NCI-H2029 (cell line): ENCODE measurements at places on chromosomes 2 and 18.

GRCh38 chr2:218648088-218648786, 11.2 kb downstream of the ZNF142 start:
- DNase-seq = no peak

GRCh38 chr2:1988049-1988448, 243.7 kb upstream of the PXDN start:
- DNase-seq = no peak

GRCh38 chr2:180046202-180046601, 39.1 kb upstream of the CWC22 start:
- DNase-seq = no peak

- no peak for DNase-seq
Observed at GRCh38 chr2:58899692-58900091, 658.6 kb upstream of the FANCL start.

DNA sequence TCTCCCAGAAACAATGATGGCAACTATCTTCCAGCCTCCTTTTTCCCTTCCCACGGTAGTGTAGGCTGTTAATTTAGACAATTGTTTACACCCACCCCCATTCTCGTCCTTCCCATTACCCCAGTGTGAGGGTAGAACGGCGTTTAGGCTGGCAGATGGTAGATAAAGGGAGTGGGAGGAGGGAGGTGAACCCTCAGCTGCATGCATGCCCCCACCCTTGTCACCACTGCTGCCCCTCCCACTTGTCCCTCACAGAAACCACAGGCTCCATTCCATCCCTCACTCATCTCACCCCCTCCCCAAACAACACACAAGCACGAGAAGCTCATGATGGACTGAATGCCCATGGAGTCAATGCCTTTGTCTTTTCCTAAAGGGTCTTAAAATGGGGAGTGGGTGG, 107.9 kb upstream of the PARD3B start:
- DNase-seq = no peak

DNA sequence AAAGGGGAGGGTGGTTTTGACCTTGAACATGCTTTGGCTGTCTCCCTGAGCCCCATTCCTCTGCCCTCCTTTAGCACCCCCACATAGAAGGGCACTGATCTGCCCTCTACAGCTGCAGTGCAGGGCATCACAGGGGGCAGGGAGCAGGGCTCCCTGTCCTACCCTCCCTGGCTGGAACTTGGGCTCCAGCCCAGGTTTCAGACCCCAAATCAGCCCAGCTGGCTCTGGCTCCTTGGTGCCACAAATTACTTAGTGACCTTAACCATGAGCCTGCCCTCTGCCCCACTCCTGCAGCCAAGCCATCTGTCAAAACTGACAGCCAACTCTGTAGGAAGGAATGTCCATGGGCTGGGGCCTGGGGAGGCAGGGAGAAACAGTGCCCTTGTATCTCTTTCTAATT, 105.6 kb downstream of the MAPK4 start:
- no peak for DNase-seq

GRCh38 chr2:9074930-9075329, 71.4 kb upstream of the MBOAT2 start:
- DNase-seq = no peak

DNA sequence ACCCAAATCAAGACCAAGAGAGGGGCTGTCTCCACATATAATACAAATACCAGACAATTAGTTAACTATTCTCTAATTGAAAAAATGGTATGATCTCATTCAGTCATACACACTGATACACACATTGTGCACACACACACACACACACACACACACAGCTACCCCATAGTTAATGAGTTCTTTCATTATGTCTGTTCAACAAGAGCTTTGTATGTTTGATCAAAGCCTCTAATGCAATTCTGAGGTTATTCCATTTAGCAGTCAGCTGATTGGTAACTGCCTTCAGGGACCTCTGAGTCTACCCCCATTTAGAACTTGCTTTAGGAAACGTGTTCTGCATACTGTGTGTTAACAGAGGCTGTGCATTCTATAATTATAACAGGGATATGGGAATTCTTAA, 741.4 kb upstream of the LRRTM4 start:
- DNase-seq = no peak

- DNase-seq = peak; percentile 7
Observed at GRCh38 chr2:113755835-113756354, 547 bp downstream of the SLC35F5 start.

DNA sequence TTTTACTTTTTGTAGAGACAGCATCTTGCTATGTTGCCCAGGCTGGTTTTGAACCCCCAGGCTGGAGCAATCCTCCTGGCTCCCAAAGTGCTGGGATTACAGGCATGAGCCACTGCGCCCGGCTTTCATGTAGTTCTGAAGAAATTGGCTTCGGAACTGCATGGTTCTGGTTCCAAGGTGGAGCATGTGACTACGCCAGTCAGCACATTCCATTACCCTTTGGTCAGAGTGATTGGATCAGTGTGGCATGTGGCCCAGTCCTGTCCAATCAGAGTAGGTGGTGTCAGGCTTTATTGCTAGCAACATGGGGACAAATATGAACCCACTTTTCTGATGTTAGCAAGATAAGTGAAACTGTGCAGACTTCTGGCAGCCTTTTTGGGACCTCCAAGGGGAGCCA, 16.3 kb upstream of the ATOH8 start:
- DNase-seq = no peak

- no peak for DNase-seq
Observed at GRCh38 chr2:63587814-63588384, 378 bp downstream of the WDPCP start.

DNA sequence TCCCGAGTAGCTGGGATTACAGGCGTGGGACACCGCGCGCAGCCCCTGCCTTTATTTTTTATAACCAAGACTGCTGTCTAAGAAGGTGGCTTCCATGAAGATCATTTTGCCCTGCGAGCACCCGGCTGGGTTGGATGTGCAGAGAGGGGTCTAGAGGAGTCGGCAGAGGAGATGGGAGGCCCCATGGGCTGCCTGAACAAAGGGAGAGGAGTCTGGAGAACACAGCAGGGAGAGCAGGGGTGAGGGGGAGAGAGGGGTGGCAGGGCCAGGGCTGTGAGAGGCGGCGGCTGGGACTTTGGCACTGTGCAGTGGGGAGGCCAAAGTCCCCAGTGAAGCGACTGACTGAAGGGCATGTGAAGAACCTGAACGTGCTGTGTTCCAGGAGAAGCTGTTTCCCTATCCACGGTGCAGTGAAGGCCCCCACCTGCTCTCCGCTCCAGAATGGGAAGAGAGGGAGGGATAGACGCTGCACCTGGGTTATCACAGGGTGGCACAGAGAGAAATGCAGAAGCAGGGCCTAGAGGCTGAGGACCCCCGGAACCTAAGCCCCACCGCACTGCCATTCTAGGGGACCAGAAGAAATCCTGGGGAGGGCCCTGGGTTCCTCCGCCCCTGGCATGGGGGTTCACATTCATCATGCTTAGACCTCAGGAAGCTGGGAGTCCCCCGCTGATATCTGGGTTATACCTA, 24.8 kb upstream of the FOSL2 start:
- DNase-seq = no peak

- DNase-seq = no peak
Observed at GRCh38 chr2:142052220-142052863, 78.5 kb downstream of the LRP1B start.

GRCh38 chr2:181762848-181763247, 82.5 kb upstream of the NEUROD1 start:
- DNase-seq = no peak

DNA sequence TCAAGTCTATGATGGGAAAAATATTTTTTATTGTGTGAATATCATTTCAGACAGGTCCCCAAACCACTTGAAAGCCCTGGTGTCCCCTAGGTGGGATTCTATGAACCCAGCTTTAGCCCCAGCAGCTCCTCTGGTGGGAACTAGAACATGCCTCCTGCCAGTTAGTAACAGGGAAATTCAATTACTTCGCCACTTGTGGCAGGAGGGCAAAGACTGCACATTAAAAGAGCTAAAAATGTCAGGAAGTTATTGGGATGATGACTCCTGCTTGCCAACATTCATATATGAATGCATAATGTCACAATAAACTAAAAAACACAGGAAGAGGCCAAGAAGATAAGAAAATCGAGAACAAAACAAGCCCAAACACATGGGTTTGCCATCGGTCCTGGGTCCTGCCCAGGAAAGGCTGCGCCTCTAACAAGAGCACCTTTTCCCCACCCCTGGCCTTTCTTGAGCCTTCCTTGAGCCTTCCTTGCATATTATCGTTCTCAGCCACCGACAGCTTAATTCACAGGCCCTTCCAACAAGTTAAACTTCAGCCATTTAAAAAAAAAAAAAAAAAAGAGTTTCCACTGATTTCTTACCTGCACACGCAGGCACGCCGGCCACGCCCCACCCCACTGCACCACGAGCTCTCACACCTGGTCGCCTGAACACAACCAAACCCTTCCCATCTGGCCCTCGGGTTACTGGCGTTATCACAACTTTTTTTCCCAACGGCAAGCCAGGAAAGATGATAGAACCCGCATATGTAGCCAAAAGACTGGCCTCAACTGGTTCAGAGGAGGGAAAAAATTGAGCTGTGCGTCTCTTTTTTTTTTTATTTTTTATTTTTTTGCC, 23.4 kb downstream of the BCL11A start:
- no peak for DNase-seq

DNA sequence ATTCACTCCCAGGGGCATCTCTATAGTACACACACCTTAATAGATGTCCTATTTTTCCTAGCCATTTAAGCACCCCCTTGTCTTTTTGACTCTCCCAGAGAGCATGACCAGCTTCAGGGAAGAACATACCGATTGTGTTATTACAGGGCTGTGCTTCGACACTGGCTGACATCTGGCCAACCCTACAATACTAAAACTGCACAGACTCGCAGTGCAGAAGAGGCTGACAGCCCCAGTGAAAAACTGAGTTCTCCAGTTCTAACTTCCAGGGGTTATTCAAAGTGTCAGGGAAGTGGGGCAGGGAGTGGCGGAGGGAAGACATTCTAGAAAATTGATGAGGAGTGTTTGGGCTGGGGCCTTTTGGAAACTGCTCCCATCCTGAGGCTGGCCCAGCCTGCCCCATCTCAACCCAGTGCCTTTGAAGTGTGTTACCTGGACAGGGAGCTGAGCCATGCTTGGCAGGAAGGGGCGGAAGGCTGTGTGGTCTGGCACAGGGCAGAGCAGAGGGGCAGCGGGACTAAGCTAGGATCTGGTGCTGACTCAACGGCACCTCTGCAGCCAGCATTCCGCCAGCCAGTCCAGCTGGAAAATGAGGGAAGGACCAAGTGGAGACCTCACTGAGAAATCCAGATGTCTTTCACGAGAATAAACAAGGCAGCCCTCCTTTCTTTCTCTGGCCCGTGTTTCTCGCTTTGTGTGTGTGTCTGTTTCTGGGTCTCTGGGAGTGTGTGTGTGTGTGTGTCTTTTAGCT, 15.4 kb upstream of the IGFBP5 start:
- no peak for DNase-seq

DNA sequence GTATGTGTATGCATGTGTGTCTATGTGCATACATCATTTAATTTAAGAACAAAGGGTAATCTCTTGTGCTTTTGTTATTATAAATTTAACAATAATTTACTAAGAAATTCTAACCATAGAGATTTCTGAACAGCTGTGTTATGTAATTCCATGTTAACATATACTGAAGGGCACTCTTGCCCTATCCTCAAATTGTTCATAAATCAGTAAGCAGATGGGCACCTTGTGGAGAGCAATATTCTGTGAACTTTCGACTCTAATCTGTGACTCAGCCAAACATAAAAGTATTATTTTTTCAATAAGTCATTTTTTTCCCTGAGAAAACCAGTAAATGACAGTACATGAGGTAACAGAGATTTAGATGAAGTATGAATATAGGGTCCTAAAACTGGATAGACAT, 938.3 kb upstream of the CRIM1 start:
- no peak for DNase-seq

DNA sequence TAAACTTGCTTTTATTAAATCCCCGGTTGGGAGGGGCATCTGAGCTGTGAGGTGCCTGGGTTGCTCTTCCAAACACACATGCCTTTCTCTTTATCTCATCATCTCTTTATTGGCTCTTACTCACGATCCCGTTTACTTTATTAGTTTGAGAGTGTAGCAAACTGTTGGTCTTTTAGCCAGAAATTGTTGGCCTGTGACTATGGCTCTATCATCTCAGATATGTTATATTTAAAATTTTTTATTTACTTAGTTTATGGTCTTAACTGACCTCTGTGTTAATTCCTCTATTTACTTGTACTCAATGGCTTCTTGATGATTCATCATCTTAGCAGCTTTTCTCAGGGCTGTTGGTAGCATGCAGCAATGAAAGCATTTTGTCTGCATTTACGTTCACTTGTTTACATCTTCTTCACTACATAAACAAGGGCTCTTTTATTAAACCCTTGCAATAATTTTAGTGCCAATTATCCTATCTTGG, 408.4 kb downstream of the HRH4 start:
- no peak for DNase-seq

GRCh38 chr2:206062724-206063123, 23.2 kb downstream of the INO80D start:
- no peak for DNase-seq

DNA sequence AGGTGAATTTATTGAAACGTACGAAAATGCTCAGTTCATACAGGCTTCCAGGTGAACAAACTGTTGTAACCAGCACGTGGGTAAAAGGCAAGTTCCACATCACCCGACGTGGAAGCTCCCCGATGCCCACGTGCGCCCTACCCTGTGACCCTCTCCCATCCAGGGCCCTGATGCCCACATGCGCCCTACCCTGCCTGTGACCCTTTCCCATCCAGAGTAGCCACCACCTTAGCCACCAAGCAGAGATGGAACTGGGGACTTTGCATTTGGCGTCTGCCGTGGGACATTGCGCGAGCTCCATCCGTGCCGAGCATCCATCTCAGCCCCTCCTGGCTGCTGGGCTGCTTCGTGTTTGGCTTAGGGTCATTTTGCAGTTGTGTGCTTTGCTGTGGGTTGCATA, 37.5 kb downstream of the ANO7 start:
- no peak for DNase-seq

DNA sequence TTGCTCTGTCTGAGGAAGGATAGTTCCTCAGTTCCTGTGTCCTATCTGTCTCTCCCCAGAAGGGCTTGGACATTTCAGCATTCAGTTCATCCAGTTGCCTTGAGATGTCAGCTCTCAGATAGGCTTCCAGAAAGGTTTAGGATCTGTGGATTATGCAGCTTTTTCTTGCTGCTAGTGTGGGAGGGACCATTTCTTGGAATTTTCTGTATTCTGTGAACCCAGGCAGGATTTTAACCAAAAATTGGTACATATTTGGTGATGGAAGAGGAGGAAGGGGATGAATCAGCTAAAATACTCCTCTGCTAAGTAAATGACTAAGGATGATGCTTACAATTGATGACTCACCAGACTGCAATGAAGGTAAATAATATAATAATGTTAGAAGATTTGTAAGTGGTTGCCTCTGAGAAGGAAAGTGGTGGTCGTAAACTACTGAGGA, 58.6 kb upstream of the DOCK10 start:
- no peak for DNase-seq
